ENCODE measurements at places on chromosomes 11 and 22.

- DNase-seq = no peak
Observed at GRCh38 chr11:69863544-69864200, 44.5 kb upstream of the FGF3 start.

GRCh38 chr22:19769393-19769715, 8.8 kb downstream of the TBX1 start:
- DNase-seq = no peak

GRCh38 chr11:134792044-134792443, 380.0 kb upstream of the B3GAT1 start:
- peak; percentile 26 for DNase-seq

DNA sequence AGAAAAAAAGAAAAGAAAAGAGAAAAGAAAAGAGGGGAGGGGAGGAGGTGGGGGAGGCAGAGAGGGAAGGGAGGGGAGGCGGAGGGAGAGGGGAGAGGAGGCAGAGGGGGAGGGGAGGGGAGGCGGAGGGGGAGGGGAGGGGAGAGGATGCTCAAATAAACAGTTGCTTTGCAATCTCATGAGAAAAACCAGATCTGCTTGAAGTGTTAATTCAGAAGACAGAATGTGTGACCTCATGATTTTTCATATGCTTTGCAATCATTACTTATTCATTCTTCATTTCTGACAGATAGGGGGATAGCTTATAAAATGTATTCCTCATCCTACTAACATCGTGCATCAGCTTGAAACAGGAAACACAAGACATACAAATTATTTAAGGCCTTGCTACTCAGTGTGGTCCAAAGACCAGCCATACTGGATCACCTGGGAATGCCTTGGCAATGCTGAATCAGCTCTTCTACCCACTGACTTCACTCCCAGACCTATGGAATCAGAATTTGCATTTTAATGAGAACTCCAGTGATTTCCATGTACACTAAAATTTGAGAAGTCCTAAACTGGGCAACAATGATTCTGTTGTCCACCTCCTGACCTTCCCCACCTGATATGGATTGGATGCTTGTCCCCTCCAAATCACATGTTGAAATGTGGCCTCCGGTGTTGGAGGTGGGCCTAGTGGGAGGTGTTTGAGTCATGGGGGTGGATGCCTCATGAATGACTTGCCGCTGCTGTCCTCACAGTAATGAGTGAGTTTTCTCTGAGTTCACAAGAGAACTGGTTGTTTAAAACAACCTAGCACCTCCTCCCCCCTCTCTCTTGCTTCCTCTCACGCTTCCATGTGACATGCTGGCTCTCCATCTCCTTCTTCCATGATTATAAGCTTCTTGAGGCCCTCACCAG, 69.2 kb downstream of the CCDC34 start:
- no peak for DNase-seq

DNA sequence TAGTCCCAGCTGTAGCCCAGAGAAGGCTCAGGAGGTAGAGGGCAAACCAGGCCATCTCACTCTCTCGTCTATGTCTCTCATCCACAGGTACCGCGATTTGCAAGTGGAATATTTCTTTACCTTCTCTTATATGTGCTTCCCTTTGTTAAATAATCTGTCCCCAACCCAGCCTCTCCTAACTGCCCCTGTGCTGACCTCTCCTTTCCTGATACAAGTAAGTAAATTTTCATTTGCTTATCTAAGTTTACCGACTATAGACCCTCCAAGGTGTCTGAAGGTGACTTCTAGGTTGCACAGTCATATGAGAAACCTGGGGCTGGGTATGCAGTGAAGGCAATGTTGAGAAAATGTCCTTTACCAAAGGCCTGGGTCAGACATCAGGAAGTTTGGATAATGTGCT, at the start of gene CBLIF:
Gene CBLIF, minus strand, starts transcription at position 101 of the 400 bp plus-strand sequence. Its CDS starts 46 bp downstream, at position 55.
- DNase-seq = no peak

- no peak for DNase-seq
Observed at GRCh38 chr11:77074626-77075221, 8.0 kb downstream of the CAPN5 start.

DNA sequence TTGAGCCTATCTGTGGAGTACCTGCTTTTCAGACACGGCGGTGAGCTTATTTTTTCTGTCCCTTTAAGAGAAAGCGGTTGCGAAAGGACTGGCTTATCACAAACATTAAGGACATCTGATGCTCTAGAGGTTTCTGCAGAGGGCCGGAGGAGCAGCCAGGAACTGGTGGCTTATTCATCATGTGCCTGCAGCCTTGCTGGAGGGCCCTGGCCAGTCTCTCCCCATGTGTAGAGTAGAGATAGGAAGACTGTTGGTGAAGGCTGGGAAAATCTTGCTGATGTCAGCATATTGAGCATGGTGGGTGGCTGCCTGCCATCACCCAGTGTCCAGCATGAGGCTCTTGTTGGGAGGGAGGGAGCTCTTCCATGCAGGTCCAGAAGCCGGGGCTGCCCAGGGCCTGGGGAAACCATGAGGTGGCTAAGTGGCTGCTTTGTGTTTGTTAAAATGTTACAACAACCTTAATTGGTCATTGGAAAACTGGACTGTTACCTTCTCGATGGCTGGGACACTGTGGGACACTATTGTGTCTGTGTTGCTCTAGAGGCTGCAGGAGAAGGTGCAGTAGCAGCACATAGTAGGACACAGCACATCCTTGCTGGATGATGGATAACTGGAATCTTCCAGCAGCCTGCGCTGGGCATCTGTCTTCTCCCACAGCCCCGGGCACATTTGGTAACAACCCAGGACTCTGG, 54.3 kb downstream of the TSPAN18 start:
- DNase-seq = peak; percentile 64

GRCh38 chr22:19996694-19997384, 19.8 kb downstream of the ARVCF start:
- DNase-seq = no peak

GRCh38 chr11:108203075-108203474, 19.4 kb downstream of the NPAT start:
- no peak for DNase-seq
